ENCODE measurements at places on chromosomes 7 and 10.

DNA sequence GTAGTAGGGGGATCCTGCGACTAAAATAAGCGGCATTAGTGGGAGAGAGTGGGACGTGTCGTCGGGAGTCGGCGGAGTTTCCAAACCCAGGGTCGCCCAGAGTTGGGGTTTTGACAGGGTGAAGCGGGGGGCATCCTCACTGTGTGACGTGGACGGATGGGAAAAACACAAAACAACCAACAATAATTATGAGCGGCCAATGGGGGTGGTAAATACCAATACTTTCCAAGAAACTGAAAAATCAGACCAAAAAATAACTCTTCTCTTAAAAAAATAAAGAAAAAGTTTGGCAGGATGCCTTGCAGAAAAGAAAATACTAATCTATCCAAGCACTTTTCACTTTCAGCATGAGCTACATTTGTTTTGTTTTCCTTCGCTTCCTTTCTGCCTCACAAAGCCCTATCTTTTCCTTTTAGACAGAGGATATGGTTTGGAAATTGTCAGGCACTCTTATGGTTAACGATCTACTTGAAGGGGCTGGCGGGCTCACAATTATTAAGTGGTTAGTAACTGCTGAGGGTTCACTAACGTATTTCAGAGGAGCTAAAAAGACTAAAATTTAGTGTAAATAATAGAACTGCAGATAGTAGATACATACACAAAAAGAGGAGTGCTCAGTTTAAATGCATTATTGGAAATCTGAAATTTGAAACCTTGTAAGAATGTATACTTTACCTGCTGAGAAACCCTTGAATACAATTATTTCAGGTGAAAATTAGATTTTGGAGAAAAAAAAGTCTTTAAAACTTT lies 802 bp upstream of the CDK6 start:
- no peak for DNase-seq

GRCh38 chr7:76300166-76300731 lies 2.2 kb upstream of the HSPB1 start:
- no peak for DNase-seq

- DNase-seq = no peak
Observed at GRCh38 chr7:152476551-152476950, 40.7 kb upstream of the KMT2C start.

DNA sequence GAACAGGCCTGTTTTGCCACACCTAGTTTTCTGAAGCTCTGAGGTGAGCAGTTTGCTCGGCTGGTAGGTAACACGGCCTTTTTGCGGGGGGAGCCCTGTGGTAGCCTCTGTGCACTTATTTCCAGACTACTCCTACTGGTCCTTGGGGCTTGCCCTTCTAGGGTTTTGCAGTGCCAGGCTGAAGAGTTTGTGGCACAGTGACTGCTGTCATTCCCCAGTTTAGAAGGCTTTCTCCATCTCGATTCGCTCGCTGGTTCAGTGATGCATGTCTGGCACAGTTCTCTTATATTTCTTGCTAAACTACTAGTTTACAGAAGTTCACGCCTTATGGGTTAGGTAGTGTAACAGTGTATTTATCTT lies 711 bp downstream of the KIF20B start:
- no peak for DNase-seq

DNA sequence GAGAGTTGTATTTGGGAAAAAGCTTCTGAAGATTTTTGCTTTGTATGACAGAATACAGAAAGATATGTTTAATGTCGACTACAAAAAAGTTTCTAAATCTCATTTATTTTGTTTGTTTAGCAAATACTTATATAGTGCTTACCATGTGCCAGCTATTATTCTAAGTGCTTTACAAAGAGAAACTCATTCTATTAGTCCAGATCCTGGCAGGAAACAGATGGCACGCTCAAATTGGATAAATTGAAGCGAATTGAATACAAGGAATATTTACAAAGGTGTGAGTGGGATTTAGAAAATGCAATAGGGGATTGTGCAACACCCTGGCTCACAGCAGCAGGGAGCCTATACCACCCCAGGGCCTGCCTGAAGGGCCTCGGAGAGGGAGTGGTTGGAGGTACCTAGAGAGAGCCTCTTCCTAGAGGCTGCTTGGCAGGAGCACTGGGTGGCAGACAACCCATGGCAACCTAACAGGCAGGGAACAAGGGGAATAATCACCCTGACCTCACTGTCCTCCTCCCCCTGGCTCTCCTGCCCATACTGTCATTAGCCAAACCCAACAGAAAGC lies 27.6 kb upstream of the FAM204A start:
- DNase-seq = no peak

DNA sequence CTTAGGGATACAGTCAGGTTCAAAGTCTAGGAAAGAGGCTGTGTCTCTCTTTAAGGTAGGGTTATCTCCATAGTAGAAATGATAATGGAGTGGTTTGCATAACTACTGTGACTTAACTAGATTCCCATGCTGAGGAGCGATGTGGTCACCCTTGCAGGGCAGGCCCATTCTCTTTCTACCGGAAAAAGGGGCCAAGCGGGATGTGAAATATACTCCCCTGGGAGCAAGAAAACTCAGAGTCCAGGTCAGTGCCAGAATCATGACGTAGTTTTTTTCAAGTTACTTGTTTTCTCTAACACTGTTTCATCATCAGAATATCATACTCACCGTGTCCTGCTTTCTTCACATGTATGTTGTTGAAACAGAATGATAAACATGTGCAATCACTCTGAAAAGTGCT lies 649.0 kb upstream of the ANKRD30A start:
- DNase-seq = no peak

- no peak for DNase-seq
Observed at GRCh38 chr10:84118395-84119006, 20.8 kb upstream of the GHITM start.

- no peak for DNase-seq
Observed at GRCh38 chr7:44377681-44378421, 52.5 kb upstream of the CAMK2B start.

GRCh38 chr10:11835704-11836103 lies 12.5 kb downstream of the PROSER2 start:
- DNase-seq = no peak

GRCh38 chr10:104077663-104078151 lies 8.0 kb downstream of the COL17A1 start:
- DNase-seq = no peak

- DNase-seq = no peak
Observed at GRCh38 chr7:76352193-76352592, 6.6 kb downstream of the YWHAG start.

DNA sequence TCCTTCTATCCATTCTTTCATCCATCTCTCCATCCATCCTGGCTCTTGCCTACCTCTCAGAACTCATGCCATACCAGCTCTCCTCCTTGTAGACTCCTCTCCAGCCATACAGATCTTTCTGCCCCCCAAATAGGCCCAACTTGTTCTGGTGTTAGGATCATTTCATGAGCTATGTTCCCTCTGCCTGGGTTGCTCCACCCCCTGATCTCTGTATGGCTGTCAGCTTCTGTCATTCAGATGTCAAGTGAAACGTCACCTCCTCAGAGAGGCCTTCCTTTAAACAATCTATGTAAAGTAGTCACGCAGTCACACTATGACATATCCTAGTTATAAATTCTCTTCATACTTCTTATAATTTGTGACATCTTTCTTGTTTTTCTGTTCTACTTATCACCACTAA lies 42.3 kb upstream of the PNLIPRP3 start:
- DNase-seq = no peak

- no peak for DNase-seq
Observed at GRCh38 chr10:89242345-89242684, 9.3 kb downstream of the LIPA start.

- peak; percentile 39 for DNase-seq
Observed at GRCh38 chr10:71314028-71314693, 4.9 kb upstream of the SLC29A3 start.

GRCh38 chr10:65017523-65017922 lies 1496.3 kb downstream of the REEP3 start:
- no peak for DNase-seq

DNA sequence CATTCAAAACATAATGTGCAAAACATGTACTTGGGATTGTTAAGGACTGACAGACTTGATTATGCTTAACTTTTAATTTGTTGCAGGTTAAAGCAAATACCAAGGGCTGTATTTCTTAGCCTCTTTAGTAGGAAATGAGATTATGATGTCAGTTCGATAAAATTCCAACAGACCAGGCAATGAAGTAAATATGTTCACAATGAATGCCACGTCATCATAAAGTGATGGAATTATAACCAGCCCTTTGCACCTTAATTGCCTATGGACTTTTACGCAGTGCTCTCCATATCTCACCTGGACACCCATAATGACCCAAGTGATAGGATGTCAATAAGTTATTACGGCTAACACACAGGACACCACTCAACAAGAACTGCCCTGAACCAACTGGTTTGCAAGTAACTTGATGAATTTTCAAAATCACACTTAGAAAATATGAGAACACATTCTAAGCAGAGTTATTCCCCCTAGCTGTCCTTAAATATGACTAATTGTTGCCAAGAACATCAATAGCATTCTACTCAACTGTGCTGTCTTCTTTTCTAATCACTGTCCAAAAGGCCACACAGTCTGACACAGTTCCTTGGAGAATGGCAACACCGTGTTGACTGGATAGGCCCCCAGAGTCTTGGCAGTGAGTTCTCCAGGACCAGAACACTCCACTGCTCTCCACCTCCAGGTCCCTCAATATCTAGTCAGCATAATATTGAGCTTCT lies 115.0 kb downstream of the CHCHD3 start:
- DNase-seq = no peak
